Right kidney (tissue), 9 donors: ENCODE measurements at places on chromosomes 2 and 18.
A peak's percentile ranks its signal among the peaks of the same experiment; 100 is the strongest.

- DNase-seq = no peak
These were observed 110.2 kb downstream of the FIGN start for GRCh38 chr2:163625632-163626031.

DNA sequence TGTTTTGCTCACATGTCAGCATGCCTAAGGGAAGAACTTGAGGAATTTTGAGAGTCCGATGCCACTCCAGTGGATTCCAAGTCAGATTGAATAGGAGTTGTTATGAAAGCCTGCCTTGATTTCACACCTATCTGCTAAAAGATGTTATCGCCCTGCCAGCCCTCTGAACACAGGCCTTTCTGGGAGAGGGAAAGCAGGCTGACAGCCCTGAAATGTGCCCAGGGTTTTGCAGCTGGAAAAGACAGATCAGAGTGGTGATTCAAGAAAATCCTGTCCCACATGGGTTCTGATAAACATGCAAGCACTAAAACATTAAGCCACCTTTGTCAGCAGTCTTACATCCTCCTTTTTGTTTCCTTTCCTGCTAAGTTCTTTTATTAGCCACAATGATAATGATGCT is 1752.9 kb upstream of the CELF4 start:
- DNase-seq = no peak

DNA sequence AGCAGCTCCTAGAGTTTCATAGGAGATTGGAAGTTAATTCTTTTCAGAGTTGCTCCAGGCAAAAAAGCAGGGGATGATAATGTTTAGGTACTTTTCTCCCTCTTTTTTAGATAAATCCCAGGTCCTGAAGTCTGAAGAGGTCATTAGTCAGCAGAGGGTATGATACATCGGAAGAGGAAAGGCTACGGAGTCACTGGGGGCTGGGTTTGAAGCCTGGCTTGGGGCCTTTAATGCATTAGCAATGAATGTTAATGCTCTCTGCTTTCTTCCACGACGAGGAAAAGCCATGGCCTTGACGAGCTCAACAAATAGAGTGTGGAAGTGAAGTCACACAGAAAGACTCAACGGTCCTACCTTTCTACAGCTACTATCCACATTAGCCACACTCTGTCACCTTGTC is 235.1 kb downstream of the NCKAP5 start:
- no peak for DNase-seq

- no peak for DNase-seq
These were observed 36.8 kb upstream of the EML4 start for GRCh38 chr2:42132191-42132965.

DNA sequence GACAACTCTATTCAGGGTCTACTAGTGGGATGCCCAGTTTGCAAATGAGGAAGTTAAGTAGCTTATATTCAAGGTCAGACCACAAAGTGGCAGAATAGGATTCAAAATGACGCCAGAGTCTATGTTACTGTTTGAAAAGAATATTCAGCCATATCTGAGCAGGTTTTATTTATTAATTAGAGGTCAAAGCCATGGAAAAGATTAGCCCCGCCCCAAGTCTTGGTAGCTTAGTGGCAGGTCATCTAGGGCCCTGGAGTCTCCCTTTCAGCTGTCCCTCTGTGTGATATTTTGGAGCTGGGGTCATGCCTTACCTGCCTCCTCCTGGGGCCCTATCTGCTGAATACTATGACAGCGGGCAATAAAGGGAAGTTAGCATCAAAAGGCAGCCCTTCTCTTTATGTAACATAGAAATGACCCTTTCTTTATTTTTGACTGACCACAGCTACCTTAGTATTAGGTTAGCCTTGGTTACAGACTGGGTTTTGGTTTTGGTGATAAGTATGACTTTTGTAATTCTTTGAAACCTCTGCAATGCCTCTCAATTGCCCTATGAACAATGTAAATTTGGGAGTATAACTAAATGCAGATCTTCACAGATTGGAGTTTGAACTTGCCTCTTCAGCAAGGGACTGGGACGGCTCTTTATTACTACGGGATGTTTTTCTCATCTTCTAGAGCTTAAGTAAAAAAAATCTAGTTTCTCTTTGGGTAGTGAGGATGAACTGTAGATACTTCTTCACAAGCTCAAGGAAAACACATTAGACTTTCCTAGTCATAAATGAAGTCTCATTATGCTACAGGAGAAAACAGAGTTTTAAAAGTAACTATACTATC is 153.0 kb upstream of the ITGA4 start:
- no peak for DNase-seq

- DNase-seq = no peak
These were observed 54.6 kb downstream of the PRKCE start for GRCh38 chr2:45706033-45706432.

GRCh38 chr2:138974651-138975050 is 194.5 kb upstream of the NXPH2 start:
- DNase-seq = no peak

DNA sequence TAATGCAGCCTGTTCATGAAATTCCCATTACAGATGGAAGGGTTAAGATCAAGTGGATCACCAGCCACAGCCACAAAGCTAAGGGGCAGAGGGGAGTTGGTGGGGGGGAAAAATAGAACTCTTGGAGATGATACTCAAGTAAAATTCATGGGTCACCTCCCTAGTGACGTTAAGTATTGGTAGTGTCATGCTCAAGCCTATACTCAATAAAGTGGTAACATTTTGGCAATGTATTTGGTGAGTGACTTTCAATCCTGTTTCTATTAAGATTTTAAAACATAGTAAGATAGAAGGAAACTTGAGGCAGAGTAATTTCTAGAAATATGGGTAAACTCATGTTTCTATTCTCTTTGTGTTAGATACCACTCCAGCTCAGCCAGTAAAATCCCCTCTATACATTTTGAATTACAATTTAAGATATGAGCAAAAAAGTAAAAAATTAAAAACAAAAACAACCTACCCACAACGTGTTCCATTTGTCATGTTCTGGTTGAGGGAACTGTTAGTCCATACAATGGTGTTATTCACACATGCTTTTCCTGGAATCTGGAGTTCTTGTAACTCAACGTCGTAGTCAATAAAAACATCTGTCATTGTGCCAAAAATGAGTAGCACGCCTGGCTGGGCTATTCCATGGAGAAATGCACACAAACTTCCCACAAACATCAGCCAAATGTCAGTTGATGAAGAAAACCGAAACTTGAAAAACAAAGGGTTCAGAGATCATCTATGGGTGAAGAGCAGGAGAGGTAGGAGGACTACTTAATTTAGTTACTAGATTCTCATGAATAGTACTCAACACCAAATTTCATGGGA is 18.1 kb downstream of the ABCB11 start:
- DNase-seq = no peak

- no peak for DNase-seq
These were observed 7.8 kb upstream of the C2orf72 start for GRCh38 chr2:231029563-231029962.

DNA sequence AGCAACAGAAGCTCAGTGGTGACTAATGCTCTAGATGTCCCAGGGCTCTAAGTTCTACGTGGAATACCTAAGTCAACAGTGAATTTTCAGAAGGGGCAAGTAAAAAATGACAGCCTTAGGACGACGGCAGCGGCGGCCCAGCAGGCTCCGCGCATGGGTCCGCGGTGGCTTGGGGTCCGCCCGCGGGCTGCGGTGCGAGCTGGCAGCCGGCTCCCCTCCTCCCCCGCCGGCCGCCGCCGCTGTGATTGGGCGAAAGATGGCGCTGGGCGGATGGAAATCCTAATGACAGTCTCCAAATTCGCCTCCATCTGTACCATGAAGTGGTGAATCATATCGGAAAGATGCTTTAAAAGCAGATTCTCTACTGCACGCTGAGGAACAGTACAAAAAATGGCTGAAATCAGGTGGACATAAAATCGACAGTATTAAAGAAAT is 74.7 kb downstream of the HNRNPLL start:
- DNase-seq = peak; percentile 68

DNA sequence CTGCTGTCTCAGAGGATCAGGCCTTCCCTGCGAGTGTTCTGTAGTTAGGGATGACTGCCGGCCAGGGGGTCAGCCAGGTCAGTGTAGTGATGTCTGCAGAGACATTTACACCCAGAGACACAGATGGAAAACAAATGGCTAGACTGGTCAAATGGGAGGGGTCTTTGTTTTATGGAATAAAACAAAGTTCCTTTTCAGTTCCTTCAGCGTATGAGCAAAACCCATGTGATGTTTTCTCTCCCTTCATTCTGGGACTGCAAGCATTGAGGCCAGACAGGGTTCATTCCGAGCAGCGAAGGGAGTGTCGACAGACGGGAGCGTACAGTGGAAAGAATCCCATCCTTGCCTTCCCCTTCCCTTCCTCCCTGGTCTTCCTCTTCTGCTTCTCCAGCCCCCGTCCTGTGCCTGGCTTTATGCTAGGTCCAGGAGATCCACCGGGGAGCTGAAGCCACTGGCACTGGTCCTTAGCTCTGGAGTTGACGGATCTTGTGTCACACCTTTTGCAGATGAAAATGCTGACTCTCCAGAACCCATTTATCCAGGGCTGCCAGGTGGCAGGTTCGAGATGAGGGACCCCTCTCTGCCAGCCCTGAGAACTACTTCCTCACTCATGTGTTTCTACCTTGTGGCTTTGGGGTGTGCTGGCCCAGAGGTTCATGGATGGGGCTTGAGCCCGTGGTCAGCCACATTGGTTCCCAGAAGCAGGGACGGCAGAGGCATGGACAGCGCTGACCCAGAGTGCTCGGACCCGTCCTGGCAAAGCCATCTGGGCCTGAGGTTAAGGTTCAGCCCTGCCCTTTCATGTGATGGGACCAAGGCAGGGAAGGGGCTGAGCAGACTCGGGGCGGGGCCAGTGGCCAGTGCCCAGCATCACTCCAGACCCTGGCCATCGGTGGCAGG is 24.2 kb downstream of the ITGB1BP1 start:
- peak; percentile 24 for DNase-seq

GRCh38 chr2:169324581-169325260 is 37.6 kb downstream of the LRP2 start:
- DNase-seq = no peak

DNA sequence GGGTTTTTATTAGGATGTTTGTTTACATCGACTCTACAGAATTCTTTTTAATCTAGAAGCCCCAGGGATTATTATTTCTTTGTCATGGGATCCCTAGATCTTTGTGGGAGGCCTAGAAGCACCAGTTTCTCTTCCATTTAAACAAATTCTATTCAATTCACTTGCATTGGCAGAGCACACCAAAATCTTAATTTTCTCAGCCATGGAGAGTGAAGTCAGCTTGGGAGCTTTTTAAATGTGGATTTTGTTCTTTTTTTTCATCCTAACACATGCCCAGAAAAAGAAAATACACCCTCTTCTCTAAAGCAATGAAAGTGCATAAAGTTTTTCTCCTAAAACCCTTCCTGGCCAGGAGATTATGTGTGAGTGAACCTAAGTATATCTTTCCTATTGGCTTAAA is 38.5 kb downstream of the CDCA7 start:
- no peak for DNase-seq

GRCh38 chr2:204670124-204670523 is 124.8 kb downstream of the PARD3B start:
- no peak for DNase-seq

DNA sequence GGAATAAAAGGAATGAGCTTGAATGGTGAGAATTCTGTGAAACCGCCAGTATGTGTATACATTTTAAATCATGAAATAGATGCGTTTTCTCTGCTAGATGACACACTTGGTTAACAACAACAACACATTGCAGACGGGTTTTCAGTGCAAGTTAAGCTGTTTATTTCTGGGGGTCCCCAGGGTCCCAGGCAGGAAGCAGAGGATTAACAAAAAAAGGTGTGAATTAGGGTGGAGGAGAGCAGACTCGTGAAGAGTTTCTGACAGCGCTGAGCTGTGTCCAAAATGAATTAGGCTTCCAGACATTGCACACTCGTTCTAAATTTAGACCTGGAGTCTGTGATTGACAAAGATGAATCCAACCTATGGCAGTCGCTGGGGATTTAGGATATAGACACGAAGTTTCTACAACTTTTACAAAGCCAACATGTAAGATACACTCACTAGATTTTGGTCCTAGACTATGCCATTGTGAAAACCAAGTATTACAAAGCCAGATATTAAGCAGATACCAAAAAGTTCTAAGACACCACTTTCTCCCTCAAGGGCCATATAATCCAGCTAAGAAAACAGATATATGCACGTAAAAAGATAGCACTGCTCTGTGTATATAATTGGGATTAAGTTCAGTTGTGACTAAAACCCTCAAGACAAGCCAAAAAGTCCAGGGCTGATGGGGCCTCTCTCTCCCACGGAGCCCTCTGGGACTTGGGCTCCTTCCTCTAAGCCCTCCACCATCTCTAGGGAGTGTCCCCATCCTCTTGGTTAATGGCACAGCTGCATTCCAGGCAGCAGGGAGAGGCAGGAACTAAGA is 120.2 kb downstream of the ACAA2 start:
- DNase-seq = no peak

DNA sequence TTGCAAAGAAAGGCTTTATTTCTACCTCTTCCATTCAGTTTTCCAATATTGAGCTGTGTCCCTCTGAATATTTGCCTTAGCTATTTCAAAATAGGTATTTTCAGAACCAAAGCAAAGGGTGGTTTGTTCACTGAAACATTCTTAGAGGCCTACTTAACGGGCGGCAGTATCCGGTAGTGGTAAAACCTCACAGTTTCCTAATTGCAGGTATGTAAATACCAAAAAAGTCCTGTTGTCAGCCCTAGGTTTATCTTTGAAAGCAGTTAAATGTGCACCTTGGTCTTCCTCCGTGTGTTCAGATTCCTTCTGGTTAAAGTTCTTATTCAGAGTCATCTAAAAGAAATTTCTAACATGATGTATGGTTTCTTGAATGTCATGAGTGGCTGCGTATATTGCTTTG is 38.9 kb downstream of the CCNT2 start:
- DNase-seq = no peak

GRCh38 chr2:122634920-122635319 is 879.5 kb downstream of the TSN start:
- DNase-seq = no peak

DNA sequence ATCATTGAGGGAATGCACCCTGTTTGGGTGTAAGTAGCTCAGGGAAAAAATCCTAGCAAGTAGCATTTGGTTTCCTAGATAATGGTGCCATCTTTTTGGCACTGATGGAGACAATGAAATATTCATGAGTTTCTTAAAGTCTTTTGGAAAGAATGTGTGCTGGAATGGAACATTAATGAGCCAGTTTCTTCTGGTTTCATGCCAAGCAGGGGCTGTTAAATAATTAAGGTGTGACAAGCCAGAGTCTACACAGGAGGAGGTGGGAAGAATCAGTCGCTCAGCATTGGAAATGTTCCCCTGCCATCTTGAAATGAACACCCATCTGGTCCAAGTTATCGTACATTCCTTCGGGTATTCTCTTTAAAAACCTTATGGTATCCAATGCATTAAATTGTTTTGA is 457.3 kb downstream of the RIT2 start:
- DNase-seq = no peak

GRCh38 chr2:224970311-224970710 is 72.0 kb downstream of the DOCK10 start:
- no peak for DNase-seq

GRCh38 chr2:122061206-122061605 is 305.8 kb downstream of the TSN start:
- DNase-seq = no peak

DNA sequence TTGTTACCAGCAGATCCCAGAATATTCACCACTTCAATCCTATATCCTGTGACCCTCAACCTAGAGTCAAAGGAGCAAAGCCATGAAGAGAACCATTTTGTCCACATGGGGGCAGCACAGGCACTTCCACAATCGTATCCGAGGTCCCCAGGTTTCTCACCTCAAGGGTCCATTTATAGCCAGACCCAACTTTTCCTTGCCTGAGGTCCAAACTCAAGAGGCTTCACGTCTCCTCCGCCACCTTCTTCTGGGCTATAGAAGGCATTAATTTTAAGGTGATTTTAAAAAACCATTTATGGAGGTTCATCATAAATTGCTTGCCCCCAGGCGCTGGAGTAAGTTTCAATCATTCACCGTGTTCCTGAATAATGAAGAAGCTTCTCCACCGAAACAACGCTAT is 111.6 kb upstream of the NABP1 start:
- no peak for DNase-seq
